MCF 10A (cell line): ENCODE measurements at places on chromosomes 7 and 10.
A peak's percentile ranks its signal among the peaks of the same experiment; 100 is the strongest.

GRCh38 chr10:61460835-61461234, 7.7 kb upstream of the TMEM26 start:
- DNase-seq = no peak

GRCh38 chr7:78218051-78218450, 419.5 kb downstream of the PHTF2 start:
- DNase-seq = no peak

DNA sequence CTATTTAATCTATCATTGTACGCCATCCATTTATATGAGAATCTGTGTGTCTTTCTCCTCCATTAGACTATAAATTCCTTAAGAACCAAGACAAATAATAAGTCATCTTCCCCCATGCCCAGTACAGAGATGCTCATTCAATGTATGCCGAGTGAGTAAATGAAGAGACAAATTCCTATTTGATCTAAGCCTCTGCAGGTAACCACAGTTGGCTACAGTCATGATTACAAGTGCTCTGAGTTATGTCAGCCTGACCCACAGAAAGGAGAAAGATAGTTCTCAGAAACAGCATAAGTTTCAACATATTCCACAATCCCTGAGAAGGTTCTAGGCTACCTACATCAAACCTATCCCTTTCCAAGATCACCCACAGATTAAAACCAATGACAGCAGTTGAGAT, 46.1 kb downstream of the MPP7 start:
- no peak for DNase-seq

DNA sequence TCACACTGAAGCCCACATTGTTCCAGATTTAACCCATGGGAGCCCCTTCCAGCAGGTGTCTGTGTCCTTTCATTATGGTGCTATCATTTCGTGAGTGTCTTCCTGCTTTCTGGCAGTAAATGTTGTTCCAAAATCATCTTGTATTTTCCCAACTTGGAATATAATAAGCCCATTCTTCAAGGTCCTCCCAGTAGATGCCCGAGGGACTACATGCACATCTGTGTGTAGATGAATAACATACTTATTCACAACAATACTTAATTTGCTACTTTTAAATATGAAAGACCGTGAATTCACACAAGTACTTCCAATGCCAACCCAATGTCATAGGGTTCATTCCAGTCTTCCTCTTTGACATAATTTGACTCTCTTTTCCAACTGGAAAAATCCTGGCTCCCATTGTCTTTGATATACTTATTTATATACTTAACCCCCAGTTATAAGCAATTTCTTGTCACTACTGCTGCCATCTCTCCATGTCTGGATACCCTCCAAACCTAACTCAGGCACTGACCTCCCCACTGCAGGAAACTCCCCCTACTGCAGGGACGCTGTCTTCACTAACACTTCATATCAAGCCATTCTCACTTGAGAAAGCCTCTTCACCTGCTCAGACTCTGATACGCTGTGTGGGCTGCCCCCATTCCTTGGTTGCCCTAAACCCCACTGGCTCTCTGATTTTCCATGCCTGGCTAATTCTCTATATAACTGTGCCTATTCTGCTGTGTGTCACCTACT, 1119.2 kb downstream of the CNTNAP2 start:
- DNase-seq = no peak

DNA sequence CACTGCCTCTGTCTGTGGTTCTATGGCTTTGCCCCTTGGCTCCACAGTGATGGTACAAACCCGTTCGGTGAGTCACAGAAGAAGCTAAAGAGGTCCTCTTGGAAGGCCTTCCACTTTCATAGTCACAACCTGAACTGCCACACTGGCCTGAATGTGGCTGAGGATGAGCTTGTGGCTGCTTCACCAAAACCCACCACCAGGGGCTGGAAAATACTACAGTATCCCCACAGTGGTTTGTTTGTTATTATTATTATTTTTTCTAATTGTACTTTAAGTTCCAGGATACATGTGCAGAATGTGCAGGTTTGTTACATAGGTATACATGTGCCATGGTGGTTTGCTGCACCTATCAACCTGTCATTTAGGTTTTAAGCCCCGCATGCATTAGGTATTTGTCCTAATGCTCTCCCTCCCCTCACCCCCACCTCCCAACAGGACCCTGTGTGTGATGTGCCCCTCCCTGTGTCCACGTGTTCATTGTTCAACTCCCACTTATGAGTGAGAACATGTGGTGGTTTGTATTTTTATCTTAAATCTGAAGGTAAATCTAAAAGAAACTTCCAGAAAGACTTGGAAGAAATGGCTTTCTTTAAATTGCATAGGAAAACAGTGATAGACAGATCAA, 160.8 kb upstream of the NPSR1 start:
- peak; percentile 17 for DNase-seq

DNA sequence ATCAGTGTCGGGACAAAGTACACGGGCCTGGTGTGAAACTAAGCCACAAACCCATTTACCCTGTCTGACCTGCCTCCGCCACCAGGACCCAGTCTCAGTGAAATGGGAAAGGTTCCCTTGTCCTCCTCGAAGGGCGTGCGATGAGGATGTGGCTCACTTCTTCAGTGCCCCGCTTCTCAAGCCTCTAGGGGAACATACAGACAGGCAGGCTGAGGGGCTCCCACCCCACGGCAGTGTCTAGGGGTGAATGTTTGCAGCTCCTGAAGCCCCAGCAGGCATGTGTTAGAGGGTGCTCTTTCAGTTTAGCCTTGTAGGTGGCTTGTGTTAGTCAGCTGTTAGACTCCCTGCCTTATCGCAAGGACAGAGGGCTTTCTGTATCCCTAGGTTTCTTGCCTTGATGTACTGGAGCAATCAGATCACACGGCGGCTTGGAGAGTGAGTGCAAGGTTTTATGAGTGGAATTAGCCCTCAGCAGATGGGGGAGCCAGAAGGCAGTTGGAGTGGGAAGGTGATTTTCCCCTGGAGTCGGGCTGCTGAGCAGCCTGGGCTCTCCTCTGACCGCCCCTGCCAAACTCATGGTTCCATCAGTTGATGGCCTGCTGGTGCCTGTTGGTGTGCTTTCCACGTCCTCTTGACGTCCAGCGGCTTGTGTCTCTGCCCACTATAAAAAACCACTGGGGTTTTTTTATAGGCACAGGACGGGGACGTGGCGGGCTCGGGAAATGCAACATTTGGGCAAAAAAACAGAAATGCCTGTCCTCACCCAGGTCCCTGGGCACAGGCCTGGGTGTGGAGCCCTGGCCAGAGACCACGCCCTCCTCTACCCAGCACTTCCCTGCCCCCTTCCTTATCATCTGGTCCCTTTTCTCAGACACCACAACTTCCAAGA, 759 bp downstream of the NUDT1 start:
- no peak for DNase-seq

- DNase-seq = no peak
Observed at GRCh38 chr7:68679459-68680234, 918.6 kb upstream of the AUTS2 start.

DNA sequence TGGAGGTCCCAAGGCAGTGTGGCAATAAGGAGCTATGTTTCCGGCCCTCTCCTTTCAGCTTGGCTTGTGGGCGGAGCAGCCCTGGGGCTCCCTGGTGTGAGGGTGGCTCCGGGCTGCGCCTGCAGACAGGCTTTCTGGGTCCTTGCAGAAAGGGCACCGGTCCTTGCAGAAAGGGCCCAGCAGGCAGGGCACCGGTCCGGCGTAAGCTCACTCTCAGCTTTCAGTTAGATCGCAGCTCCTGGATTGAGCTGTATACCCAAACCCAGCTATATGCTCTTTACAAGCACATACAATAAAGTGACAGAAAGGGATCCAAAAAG, 293.8 kb upstream of the SHH start:
- DNase-seq = no peak

DNA sequence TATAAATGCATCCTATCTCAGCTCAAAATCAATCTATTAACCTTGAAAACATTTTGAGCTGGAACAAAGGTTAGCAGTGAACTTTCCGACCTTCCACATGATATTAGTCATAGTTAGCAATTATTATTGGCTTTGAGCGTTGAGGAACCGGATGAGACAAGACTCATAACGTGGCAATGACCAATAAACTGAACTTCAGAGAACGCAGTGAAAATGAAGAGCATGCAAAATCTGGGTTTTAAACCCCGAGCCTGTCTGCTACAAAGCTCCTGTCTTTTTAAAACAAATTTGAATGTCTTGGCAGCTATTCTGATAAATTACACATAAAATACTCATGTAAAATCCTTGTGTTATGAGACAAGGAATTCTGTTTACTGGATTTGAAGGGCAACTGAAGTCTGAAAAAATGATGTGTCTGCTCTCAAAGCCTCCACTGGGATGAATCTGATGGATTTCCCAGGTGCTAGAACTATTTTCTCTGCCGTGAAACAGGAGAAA, 74.7 kb upstream of the ITGB1 start:
- peak; percentile 71 for DNase-seq

DNA sequence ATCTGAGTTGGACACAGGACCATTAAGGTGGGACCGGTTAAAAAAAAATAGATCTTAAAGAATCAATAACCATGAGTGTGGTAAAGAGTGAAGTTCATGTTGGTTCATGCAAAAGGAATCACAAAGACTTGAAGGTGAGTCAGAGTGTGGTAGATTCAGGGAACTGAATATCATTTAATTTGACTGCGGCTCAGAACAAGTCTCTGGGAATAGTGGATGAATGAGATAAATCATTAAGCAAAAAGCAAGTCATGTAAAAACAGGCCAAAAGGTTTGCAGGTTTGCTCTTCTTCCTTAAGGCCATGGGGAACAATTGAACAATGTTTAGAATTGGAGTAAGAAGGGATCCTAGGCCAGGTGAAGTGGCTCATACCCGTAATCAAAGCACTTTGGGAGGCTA, 385.8 kb downstream of the ETV1 start:
- no peak for DNase-seq

DNA sequence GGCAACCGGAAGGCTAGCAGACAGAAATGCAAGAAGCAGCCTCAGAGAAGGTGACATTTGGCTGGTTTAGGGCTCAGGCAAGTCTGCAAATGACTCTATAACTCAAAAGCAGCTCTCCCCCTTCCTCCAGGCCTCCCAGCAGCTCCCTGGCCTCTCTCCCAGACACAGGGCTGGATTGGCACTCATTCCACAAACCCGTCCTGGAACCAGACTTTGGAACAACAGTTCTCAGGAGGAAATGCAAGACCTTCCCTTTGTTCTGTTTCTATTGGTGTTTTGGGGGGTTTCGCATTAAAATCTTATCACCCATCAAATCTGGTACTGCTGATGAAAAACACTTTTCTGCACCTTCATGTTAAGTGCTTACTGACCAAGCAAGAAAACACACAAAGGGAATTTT, 40.3 kb upstream of the EFCAB10 start:
- no peak for DNase-seq

DNA sequence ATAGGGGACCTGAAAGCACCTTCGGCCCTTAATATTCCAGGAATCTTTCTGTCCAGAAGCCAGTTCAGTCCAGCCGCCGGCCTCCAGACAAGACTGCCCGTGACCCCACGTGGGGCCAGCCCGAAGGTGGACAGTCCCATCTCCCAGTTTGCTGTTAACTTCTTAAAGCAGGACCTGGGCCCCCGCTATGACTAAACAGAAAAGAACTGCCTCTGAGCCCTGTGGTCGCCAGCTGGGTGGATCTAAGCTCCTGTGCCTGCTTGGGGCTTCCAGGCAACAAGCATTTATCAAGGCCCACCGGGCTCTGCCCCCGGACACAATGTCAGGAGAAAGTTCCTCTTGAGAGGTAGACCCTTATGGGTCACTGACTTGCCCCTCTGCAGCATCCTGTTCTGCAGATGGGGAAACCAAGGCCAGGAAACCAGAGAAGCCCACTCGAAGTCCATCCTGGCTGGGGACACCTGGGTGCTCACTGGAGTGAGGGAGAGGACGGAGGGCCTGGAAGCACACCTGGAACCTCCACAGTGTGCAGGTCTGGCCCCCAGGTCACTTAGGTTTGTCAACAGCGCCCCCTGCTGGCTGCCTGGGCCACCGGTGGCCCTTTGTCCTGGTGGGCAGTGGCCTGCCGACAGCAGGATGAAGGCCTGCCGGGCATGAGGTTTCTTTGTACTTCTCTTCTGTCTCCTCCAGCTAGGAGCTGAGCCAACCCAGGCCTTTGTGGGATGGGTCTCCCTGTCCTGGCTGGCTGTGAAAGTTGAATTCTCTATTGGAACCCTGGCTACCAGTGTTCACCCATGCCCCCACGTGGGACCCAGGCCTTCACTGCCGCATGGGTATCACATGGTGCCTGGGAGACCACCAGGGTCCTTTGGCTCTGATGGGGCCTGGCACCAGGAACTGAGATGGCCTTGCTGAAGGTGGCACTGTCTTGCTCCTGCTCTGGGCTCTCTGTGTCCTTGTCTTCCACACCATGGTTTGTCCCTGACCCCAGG, 128.0 kb downstream of the ZMIZ1 start:
- DNase-seq = peak; percentile 70

- DNase-seq = no peak
Observed at GRCh38 chr7:150360363-150361058, 8.1 kb upstream of the REPIN1 start.

- no peak for DNase-seq
Observed at GRCh38 chr10:82221056-82221455, 346.1 kb downstream of the NRG3 start.

GRCh38 chr10:33363106-33363505, 28.6 kb upstream of the NRP1 start:
- DNase-seq = no peak

DNA sequence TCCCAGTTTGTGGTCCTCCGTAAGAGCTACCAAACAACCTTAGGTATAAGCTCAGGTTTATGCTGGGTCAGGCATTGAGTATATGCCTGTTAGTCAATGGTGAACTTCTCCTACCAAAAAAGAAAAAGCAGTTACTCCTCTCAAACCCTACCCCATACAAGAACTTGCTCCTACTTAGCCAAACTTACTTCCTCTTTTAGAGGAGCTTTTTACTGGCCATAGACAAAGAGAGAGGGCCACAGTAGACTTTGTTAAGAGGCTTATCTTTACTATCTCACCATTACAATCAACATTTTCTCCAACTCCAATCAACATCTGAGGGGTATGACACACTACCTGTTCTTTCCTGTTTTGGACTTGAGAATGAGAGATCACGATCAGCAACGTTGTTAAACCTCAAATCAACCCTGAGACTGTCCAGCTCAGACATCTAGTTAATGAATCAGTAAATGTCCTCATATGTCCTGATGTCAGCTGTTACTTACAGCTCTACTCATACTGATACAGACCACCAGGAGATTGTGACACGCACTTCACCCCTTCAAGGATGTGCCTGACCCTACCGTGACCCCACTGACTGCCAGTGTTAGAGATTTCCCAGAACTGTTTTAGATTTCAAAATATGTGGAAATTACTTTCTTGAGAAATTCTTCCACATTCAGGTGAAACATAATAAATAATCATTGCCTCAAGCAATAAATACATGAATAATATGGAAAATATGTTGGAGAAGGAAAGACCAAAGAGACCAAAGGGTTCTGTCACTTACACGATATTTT, 18.4 kb upstream of the CCDC71L start:
- DNase-seq = peak; percentile 74

GRCh38 chr10:24453404-24453830, 244.5 kb downstream of the KIAA1217 start:
- no peak for DNase-seq

DNA sequence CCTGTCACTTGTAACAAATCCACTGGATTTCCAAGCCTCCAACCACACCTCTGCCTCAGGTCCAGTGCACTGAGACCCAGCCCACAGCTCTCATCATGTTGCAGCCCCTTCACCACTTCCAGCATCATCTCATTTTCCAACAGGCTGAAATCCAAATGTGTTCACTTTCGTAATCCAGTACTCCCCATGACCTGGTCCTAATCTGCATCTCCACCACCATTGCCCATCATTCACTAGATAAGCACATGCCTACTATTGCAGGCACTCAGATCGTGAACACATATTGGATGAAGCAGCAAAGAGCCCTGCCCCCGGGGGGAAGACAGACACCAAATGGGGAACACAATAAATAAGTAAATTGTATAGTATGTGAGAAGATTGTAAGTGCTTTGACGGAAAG, 76.1 kb upstream of the INSIG1 start:
- DNase-seq = no peak

- peak; percentile 86 for DNase-seq
Observed at GRCh38 chr7:105673367-105674084, 92.2 kb upstream of the EFCAB10 start.
